DND-41 (cell line): ENCODE measurements at places on chromosomes 16 and 17.
A peak's percentile ranks its signal among the peaks of the same experiment; 100 is the strongest.

- no peak for DNase-seq
Measured at GRCh38 chr17:31509805-31510177, 118.3 kb downstream of the RAB11FIP4 start.

- DNase-seq = no peak
Measured at GRCh38 chr16:71264299-71264698, 24.9 kb downstream of the CMTR2 start.

DNA sequence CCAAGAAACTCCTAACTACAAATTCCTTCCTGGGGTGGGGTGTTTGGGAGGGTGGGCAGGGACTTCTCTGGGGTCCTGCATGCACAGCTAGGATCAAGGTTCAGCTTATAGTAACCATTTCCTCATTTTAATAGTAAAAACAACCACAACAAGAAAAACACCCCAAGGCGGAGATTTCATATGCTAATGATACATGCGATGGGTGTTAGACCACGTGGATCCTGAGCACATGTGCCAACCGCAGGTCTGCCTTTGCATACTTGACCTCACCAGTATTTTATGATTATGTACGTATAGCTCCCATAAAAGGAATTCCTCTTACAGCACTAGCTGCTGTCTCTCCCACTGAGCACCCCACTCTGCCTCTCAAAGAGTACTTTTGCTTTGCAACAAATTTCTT, 1.9 kb downstream of the KRTAP4-11 start:
- DNase-seq = no peak

GRCh38 chr16:2857451-2858244, at the start of gene PRSS22:
Gene PRSS22 (minus strand): TSS chr16:2858170. CDS start chr16:2858104, 66 bp downstream.
- DNase-seq = no peak

- DNase-seq = no peak
Measured at GRCh38 chr16:68943961-68944360, 100.6 kb downstream of the TANGO6 start.

DNA sequence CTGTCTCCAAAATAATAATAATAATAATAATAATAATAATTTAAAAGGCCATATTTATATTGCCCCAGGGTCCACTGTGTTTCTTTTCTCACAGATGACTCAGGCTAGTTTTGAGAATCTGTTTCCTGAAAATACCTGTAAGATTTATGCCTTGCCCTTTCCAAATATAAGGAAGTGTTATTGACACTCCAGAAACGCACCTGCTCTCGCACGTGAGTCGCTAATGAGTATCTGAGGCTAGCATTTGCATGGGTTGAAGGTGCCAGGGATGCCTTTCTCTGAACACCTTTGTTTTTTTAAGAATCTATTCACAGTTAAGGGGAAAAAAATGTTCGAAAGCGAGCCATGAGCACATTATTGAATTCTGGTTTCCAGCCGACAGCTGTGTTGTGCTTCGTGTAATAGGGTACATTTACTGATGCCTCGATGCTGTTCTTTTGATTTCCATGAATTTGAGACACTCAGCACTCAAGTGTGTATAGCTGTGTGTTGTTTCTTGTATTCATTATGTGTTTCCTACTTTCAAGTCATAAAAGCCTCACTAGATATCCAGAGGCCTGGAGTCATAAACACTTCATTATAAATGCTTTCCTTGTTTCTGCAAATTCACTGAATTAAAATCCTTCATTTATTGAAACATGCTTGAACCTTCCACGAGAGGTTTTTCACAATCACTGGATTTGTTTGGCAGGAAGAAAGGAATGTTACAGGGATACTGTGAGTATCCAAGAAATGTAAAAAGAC, 45.0 kb upstream of the NOL11 start:
- DNase-seq = no peak

GRCh38 chr16:76681296-76681695, 404.1 kb downstream of the CNTNAP4 start:
- DNase-seq = no peak

DNA sequence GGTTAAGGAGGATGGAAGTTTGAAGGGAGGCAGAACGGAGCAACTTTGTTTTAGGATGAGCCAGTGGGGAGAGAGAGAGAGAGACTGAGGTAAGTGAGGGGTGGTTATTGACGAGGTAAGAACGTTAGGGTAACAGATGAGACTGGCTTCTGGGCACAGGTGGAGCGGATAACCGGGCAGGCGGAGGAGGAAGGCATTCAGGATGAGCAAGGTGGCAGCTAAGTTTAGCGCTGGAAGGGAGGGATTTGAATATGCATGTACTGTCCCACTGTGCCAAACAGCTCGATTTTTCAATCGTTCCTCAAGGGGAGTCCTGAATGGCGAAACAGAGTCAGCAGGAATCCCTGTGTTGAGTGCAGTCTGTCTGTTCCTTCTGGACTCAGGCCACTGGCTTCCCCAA, 35.8 kb downstream of the CACNG3 start:
- DNase-seq = no peak

DNA sequence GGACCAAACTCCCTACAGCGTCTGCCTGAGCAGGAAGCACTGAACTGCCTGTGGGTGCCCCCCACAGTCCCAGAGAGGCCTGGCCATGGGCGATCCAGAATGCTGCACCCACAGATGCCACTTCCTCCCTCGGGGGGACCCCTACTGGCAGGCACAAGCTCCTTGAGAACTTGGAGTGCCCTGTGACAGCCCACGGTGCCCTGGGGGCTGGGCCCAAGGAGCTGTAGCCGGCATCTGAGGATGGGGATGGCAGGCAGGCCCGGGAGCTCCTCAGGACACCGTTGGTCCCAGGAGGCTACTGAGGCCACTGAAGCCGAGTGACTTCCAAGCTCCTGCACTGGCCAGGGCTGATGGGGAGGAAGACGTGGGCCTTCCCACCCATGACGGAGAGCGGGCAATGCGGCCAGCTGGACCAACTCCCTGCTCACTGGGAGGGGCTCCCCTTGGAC, 15.1 kb upstream of the RASD1 start:
- peak; percentile 36 for DNase-seq

DNA sequence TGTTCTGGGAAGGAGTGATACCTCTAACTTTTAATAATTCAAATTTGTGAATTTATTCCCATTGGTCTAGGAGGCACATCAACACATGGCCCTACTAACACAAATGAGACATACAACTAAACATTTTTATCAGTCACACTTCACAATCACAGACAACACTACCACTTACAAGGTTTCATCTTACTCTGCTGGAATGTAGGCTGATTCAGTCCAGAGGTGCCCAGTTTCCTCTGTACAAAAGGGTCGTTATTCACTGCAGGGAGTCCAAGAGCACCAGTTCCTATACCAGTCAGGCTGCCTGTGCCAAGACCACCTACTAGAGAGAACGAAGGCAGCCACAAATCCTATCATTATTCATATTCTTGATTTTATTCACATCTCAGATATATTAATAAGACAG, 41.4 kb downstream of the SETD6 start:
- DNase-seq = no peak

- DNase-seq = no peak
Measured at GRCh38 chr17:65017207-65017774, 39.2 kb downstream of the GNA13 start.

GRCh38 chr17:7020894-7021664, 1.8 kb upstream of the BCL6B start:
- DNase-seq = no peak

- DNase-seq = no peak
Measured at GRCh38 chr16:87924811-87925670, 11.3 kb downstream of the CA5A start.

- peak; percentile 16 for DNase-seq
Measured at GRCh38 chr17:72588961-72589360, 468.1 kb downstream of the SOX9 start.

- no peak for DNase-seq
Measured at GRCh38 chr17:71703701-71704100, 417.1 kb upstream of the SOX9 start.

- DNase-seq = no peak
Measured at GRCh38 chr17:58822148-58823050, 66.7 kb downstream of the PPM1E start.

GRCh38 chr17:32161029-32161428, 18.7 kb downstream of the RHOT1 start:
- DNase-seq = no peak

DNA sequence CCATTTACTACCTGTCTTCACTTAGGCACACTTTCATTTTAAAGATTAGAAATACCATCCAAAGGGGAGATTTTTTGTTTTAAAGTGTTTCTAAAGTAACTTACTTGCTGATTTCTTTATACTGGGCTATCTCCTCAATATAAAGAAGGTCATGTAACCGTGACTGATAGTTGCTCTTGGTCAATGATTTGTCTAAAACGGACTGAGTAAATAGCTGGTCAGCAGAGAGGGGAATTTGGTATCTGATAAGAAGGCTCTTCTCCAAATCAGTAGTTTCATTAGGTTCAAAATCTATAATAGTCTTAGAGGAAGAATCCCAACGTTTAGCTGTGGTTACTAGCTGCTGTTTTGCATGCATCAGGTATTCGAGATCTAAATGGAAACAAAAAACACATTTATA, 66.4 kb downstream of the HELZ start:
- DNase-seq = no peak

GRCh38 chr17:69480245-69480644, 65.7 kb downstream of the MAP2K6 start:
- DNase-seq = no peak

DNA sequence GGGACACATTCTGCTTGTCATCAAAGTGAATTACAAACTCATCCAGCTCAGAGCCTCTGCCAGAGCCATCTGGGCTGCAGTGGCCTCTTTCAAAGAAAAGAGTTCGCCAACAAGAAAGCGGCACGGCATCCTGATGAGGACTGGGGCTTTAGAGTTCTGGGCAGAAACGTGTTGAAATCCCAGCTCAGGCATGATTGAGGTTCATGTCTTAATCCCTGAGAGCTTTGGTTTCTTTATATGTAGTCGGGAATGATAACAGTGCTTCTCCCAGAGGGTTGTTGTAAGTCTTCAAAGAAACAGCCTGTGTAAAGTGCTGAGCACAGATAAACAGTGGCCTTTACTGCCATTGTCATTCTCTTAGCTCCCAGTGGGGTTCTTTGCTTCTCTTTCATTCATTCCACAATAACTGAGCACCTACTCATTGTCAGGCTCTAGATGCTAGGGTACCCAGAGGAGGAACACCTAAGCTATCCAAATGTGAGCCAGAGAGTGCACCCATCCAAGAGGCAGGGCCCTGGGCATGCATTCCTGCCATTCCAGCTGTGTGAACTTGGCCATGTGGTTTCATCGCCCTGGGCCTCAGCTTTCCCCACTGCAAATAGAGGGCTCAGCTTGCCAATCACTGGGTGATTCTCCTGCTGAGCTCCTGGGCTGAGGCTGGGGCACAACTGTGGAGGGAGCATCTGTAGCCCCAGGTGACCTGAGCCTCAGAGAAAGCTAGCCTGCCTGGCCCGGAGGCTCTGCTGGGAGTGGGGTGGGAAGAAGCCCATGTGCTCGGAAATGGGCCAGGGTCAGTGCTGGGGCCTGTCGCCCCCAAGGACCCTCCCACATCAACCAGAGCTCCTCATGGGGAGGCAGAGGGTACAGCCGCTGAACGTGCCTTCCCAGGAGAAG, 38.3 kb upstream of the CRHR1 start:
- DNase-seq = no peak

GRCh38 chr17:50187394-50187725, 14.1 kb downstream of the COL1A1 start:
- no peak for DNase-seq

- DNase-seq = peak; percentile 46
Measured at GRCh38 chr16:9256196-9256595, 164.8 kb downstream of the HAPSTR1 start.

DNA sequence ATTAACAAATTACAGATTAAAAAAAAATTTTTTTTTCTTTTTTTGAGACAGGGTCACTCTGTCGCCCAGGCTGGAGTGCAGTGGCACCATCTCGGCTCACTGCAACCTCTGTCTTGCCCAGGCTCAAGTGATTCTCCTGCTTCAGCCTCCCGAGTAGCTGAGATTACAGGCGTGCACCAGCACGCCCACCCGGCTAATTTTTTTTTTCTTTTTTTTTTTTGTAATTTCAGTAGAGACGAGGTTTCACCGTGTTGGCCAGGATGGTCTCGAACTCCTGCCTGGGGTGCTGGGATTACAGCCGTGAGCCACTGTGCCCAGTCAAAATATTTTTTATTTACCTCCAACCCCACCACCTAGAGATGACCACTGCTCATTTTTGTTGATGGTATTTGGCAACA, 25.5 kb downstream of the ACTG1 start:
- DNase-seq = no peak

DNA sequence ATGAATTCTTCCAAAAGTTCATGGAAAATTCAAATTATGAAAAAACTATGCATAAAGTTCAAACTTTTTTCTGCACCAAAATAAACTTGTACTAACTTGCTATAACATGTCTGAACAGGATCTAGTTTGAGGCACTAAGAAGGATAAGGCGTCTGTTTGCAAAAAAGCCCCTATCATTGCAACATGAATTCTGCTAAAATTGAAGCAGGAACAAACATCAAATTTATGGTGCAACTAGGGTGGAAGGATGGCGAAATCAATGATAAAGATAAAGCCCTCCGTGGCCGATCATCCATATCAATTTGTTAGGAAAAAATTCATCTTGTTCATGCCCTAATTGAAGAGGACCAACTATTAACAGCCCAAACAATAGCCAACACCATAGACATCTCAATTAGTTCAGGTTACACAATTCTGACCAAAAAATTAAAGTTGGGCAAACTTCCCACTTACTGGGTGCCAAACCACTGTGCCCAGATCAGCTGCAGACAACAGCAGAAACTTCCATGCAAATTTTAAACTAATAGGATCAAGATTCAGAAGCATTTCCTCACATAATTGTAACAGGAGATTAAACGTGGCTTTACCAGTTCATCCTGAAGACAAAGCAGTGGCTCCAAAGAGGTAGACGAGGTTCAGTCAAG, 12.9 kb downstream of the IL21R start:
- DNase-seq = no peak

DNA sequence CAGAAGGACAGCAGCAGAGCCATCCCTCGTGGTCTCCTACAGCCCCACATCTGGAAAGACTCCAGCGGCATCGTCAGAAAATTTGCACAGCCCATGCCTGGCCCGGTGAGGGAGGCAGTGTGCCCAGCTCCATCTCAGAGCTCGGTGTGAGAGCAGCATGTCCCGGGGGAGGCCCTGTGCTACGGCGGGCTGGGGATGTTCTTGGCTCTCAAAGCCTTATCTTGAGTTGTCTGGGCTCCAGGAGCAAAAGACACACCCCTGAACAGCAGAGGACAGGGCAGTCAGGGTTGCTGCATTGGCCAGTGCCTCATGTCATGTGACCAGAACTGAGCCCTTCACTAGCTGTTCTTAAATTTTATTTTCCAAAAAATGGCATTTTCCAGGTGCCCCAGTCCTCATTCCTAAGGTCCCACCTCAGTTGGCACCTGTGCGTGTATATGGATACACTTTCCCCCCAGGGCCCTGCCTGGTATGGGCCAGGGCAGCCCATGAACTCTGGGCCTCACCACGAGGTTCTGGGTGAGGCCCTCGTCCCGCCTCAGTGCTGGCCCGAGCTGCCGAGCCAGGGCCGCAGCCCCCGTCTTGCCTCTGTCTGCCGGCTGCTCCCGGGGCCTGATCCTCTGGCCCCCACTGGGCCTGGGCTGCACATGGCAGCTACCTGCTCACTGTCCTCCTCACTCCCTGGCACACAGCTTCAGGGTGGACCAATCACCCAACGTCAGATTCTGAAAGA, 3.0 kb downstream of the NUDT16L1 start:
- DNase-seq = no peak
